Naive B cell (primary cell): ENCODE measurements at places on chromosomes 12 and 14. TPM values are rescaled to one million over a fixed set of nuclear protein-coding genes. Genes with fewer than 3 reads are reported as not detected.

Gene RILPL2
- polyA plus RNA-seq: 4.6 TPM

Gene CLEC4E
- not detected for polyA plus RNA-seq

Gene DACT1
- polyA plus RNA-seq: 0.24 TPM

Gene WBP11
- 57.6 TPM for polyA plus RNA-seq

Gene LMO3
- not detected for polyA plus RNA-seq

Gene SLC25A47
- polyA plus RNA-seq: not detected

Gene ANKS1B
- not detected for polyA plus RNA-seq

Gene SYNJ2BP
- polyA plus RNA-seq: 12.4 TPM

Gene ESPL1
- not detected for polyA plus RNA-seq

Gene FOS
- polyA plus RNA-seq: 3,933 TPM

Gene GLS2
- polyA plus RNA-seq: 0.97 TPM

Gene NOS1
- not detected for polyA plus RNA-seq

- H3K27me3 ChIP-seq: no peaks in the 10 kb centered on the region
- H3K27ac ChIP-seq: no peak overlapping the region
These were observed 378.4 kb downstream of the CCDC91 start for GRCh38 chr12:28568704-28569103.

- H3K27me3 ChIP-seq: no peaks in the 10 kb centered on the region
- H3K4me1 ChIP-seq: peaks cover 14% of the 10 kb centered on the region
- H3K27ac ChIP-seq: no peak overlapping the region
- DNase-seq: no peak
These were observed 104.6 kb downstream of the SLC38A1 start for GRCh38 chr12:46164186-46164761.

GRCh38 chr14:23006544-23007419 lies 3.2 kb downstream of the C14orf93 start:
- no peaks in the 10 kb centered on the region for H3K27me3 ChIP-seq
- H3K36me3 ChIP-seq: no peaks in the 10 kb centered on the region
- peak; percentile 98 for DNase-seq
- peak overlapping the region; percentile 97 for H3K27ac ChIP-seq

DNA sequence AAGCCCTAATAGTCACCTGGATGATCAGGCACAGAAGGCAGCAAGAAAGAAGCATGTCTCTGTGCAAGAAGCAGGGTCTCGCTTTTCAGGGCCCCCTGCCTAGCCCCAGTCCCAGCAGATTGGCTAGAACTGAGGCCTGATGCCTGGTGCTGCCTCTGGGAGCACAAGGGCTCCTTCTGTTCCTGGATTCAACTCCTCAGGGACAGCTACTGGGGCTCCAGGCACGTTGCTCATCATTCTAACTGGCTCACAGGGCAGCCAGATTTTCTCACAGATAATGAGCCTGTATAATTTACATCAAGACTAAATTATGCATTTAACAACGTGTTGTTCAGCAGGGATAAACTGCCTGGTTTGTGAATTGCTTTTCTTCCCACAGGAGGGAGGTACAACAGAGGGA lies 106.5 kb upstream of the PLXNC1 start:
- peaks cover 7% of the 10 kb centered on the region for H3K4me1 ChIP-seq
- H3K4me3 ChIP-seq: no peak overlapping the region

DNA sequence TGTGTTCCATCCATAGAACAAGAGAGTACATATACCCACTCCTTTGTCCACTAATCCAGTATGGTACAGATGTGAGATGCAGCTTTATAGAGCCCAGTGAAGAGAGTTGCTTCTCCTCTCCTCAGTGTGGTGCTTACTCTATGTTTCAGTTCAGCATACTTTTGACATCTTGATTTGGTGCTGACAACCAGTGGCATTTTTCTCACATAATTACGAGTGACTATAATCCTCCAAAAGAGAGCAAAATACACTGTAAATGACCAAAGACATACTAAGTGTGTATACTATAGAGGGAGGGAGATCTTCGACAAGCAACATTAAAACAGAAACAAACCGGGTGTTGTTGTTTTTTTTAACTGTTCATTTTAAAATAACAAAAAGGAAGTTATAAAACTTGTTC lies 191.5 kb downstream of the KLHL28 start:
- no peak overlapping the region for H3K27ac ChIP-seq
- no peaks in the 10 kb centered on the region for H3K36me3 ChIP-seq
- H3K4me3 ChIP-seq: no peak overlapping the region
- no peak for DNase-seq

DNA sequence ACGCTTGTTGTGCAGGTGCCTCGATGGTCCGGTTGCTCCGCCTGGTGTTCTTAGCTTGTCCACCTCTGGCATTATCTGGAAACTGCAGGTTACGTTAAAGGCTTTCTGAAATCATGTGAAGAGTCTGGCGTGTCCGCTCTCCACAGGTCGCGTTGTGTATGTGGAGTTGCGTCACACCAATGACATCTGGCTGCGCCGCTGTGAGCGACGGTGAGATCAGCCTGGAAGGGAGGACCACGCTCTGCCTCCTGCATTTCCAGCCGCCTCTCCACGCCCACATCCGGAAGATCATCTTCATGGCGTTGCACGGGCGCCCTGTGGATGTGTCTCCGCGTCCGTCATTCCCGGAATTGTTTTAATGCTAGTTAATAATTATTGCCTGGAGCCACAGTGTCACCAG lies 50.6 kb upstream of the GALNT9 start:
- DNase-seq: no peak
- no peak overlapping the region for H3K27ac ChIP-seq
- H3K4me3 ChIP-seq: no peak overlapping the region
- peaks cover 27% of the 10 kb centered on the region for H3K27me3 ChIP-seq
- H3K4me1 ChIP-seq: no peaks in the 10 kb centered on the region
- H3K36me3 ChIP-seq: no peaks in the 10 kb centered on the region

GRCh38 chr12:24197532-24197931 lies 248.1 kb upstream of the SOX5 start:
- H3K36me3 ChIP-seq: no peaks in the 10 kb centered on the region
- DNase-seq: no peak
- no peak overlapping the region for H3K4me3 ChIP-seq
- no peaks in the 10 kb centered on the region for H3K27me3 ChIP-seq

- H3K27ac ChIP-seq: no peak overlapping the region
- no peak overlapping the region for H3K4me3 ChIP-seq
- H3K4me1 ChIP-seq: no peaks in the 10 kb centered on the region
- H3K27me3 ChIP-seq: peaks cover 8% of the 10 kb centered on the region
- peaks cover 5% of the 10 kb centered on the region for H3K36me3 ChIP-seq
These were observed 67.2 kb downstream of the GLT1D1 start for GRCh38 chr12:128920468-128920867.

DNA sequence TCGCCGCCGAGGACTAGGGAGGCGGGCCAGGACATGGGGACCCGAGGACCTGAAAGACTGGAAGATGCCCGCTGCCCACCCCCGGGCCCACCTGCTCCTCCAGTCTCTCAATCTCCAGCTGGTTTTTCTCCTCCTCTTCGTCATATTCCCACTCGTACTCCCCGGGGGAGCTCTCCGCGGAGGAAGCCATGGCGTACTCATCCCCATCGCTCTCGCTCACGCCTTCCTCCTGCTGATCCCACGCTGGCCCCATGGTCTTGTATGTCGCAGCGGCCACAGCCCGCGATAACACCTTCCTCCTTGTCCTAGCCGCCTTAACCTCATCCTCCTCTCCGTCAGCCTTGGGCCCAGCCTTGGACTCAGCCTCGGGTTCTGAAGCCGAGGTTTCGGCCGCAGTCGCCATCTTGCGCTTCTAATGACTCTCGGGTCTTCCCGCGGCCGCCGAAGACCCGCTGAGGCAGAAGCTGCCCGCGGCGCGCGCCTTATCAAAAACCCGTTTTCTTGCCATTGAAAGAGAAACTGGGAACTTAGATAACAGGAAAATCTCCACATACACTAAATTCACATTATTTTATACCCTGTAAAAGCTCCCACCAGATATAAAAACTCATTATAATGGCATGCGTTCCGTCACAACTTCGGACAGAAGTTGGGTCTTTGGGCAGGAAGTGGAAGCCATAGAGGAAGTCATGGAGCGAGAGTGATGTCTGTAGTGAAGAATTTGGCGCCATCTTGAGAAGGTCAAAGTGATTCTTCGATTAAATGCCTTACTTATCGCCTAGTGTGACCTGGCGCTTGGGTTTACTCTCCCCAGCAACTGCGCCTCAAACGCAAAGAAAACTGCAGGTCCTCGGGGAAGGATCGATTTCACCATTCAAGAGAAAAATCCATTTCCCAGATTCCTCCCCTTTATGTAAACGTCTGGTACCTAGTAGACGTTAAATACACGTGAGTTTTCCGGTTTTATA lies at the start of gene SART3:
TSS of gene SART3 (minus strand) at position 422 of the 968 bp plus-strand sequence. CDS start at position 403, 19 bp downstream.
- H3K36me3 ChIP-seq: peaks cover 7% of the 10 kb centered on the region
- H3K27me3 ChIP-seq: no peaks in the 10 kb centered on the region
- H3K4me1 ChIP-seq: peaks cover 44% of the 10 kb centered on the region

DNA sequence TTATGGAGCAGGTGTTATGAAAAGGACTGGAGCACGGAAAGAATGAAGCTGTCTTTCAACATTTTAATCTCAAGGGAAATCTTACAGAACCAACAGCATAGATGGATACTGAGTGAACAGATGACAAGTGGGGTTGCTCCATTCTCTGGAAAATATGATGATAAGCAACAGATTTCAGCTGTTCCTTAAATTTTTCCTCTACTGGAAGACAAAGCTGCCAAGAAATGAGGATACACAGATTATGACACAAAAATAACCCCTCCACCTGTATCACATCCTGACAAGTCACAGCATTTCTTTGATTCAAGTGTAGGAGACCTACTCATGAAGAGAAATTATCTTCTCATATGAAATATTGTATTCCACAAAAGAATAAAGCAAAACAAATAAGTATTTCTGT lies 13.0 kb upstream of the TMTC2 start:
- no peak for DNase-seq
- no peaks in the 10 kb centered on the region for H3K4me1 ChIP-seq
- no peak overlapping the region for H3K27ac ChIP-seq
- H3K4me3 ChIP-seq: no peak overlapping the region
- H3K27me3 ChIP-seq: peaks cover 10% of the 10 kb centered on the region

GRCh38 chr12:96081596-96081995 lies 46.2 kb upstream of the LTA4H start:
- no peaks in the 10 kb centered on the region for H3K4me1 ChIP-seq
- no peak for DNase-seq
- no peaks in the 10 kb centered on the region for H3K36me3 ChIP-seq
- no peaks in the 10 kb centered on the region for H3K27me3 ChIP-seq
- no peak overlapping the region for H3K27ac ChIP-seq

GRCh38 chr14:85254711-85255110 lies 275.2 kb upstream of the FLRT2 start:
- no peak overlapping the region for H3K4me3 ChIP-seq
- no peak overlapping the region for H3K27ac ChIP-seq
- no peak for DNase-seq

DNA sequence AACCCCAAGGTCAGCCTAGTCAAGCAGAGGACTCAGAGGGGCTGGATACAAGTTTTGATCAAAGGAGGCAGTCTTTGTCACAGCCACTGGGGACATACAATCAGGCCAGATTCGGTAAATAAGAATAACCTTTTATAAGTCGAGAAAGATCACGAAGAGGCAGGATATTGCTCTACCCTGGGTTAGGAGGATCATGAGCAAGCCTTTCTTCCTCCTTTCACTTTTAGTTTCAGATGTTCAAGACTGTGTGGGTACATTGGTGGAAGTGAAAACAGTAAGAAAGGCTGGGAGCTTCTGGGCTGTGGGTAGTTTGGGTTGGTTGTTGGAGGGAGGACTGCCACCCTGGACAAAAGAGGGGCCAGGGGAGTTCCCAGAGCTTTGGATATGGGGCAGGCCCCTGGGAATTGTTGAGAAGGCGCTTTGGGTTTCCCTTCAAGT lies 127.7 kb downstream of the SNAPC1 start:
- no peaks in the 10 kb centered on the region for H3K36me3 ChIP-seq
- no peaks in the 10 kb centered on the region for H3K27me3 ChIP-seq
- H3K4me1 ChIP-seq: peaks cover 82% of the 10 kb centered on the region
- peak; percentile 79 for DNase-seq
- peak overlapping the region; percentile 77 for H3K27ac ChIP-seq
- H3K4me3 ChIP-seq: peak overlapping the region; percentile 52

- H3K36me3 ChIP-seq: no peaks in the 10 kb centered on the region
- no peak for DNase-seq
- H3K27me3 ChIP-seq: no peaks in the 10 kb centered on the region
- no peaks in the 10 kb centered on the region for H3K4me1 ChIP-seq
- no peak overlapping the region for H3K4me3 ChIP-seq
These were observed 1897.6 kb upstream of the FLRT2 start for GRCh38 chr14:83632375-83632774.

DNA sequence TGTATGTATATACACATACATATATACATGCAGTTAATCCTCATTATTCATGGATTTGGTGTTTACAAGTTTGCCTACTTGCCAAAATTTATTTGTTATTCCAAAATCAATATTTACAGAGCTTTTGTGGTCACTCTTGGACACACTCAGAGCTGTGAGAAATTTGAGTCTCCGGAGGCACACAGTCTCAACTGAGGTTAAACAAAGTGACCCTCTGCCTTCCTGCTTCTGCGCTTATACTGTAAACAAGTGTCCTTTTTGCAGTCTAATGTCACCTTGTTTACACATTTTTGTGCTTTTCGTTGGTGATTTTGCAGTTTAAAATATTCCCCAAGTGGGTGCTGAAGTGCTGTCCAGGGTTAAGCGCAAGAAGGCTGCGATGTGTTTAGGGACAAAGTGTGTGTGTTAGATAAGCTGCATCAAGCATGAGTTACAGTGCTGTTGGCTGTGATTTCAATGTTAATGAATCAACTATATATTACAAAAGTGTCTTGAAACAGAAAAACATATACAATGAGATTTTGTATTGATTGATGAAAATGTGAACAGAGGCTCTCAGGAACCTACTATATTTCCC lies 13.1 kb upstream of the LTA4H start:
- H3K4me1 ChIP-seq: peaks cover 61% of the 10 kb centered on the region
- H3K27me3 ChIP-seq: no peaks in the 10 kb centered on the region
- no peaks in the 10 kb centered on the region for H3K36me3 ChIP-seq
- peak overlapping the region; percentile 69 for H3K4me3 ChIP-seq

GRCh38 chr14:49527221-49527620 lies 59.0 kb downstream of the RPS29 start:
- no peak for DNase-seq
- H3K36me3 ChIP-seq: peaks cover 24% of the 10 kb centered on the region
- H3K27ac ChIP-seq: no peak overlapping the region
- H3K4me1 ChIP-seq: no peaks in the 10 kb centered on the region

- no peaks in the 10 kb centered on the region for H3K4me1 ChIP-seq
- H3K4me3 ChIP-seq: no peak overlapping the region
- H3K27me3 ChIP-seq: no peaks in the 10 kb centered on the region
These were observed 163.4 kb downstream of the OTOGL start for GRCh38 chr12:80262771-80263170.
